ENCODE measurements at places on chromosomes 6 and 20.

DNA sequence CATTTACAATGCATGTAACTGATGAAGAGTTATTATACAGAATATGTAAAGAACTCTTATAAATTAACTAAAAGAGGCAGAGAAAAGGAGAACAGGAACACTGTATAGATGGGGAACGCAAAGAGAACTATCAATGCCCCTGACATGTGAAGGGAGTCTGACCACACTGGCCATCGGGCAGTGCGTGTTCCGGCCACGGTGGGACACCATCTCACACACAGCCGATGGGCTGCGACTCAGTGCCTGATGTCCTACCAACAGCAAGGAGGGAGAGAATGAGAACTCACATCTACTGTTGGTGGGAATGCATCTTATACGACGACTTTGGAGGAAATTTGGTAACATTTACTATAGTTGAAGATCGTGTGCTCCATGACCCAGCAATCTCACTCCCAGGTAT, 15.5 kb upstream of the RAMACL start:
- DNase-seq: no peak

DNA sequence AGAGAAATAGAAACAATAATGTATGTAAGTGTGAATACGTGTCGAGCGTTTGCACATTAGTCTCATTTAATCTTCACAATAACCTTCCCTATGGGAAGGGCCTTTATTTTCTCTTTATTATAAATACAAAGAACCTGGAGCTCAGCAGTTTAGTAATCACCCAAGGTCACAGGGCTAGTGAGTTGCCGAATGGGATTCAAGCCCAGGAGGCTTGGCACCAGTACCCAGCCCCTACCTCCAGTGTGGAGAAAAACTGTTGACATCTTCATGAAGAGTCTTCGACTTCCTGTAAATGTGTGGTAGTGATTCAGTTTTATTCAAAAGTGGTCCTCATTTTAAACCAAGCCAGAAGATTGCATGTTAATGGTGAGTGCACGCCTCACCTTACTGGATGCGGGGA, 162.8 kb downstream of the SCML4 start:
- no peak for DNase-seq

- no peak for DNase-seq
Observed at GRCh38 chr6:153856929-153857376, 182.1 kb upstream of the OPRM1 start.

DNA sequence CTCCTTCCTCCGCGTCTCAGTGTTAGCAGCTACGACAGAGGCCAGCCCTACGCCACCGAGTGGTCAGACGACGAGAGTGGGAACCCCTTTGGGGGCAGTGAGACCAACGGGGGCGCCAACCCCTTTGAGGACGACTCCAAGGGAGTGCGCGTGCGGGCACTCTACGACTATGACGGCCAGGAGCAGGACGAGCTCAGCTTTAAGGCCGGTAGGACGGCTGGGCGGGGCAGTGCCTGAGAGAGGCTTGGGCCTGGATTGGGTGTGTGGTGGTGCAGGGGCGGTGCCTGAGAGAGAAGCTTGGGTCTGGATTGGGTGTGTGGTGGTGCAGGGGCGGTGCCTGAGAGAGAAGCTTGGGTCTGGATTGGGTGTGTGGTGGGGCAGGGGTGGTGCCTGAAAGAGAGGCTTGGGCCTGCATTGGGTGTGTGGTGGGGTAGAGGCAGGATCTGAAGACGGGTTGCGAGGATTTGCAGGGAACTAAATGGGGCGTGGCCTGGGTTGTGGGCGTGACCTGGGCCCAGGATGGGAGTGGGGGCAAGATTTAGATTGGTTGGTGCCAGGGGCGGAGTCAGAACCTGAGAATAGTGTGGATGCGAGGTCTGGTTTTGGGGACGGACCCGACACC, 24.4 kb downstream of the SPDEF start:
- no peak for DNase-seq

GRCh38 chr6:146957181-146958093, 246.8 kb upstream of the STXBP5 start:
- no peak for DNase-seq

DNA sequence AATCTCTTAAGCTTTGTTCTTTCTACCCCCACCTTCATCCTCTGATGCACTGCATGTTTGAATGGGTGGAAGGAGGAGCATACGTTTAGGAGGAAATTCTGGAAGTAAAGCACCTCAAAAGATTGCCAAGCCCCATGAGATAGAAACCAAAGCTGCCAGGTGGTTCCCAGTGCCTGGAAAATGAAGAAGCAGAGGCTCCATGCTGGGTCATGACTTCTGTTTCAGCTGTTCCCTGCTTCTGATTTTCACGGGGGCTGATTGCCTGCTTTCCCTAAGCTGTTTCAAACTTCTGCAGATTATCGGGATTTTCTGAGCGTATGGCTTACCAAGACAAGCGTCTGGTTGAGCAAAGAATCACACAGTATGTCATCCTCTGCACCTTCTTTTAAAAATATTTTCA, 87.5 kb upstream of the SYNDIG1 start:
- DNase-seq: no peak

- no peak for DNase-seq
Observed at GRCh38 chr20:48523191-48523995, 304.4 kb downstream of the PREX1 start.

DNA sequence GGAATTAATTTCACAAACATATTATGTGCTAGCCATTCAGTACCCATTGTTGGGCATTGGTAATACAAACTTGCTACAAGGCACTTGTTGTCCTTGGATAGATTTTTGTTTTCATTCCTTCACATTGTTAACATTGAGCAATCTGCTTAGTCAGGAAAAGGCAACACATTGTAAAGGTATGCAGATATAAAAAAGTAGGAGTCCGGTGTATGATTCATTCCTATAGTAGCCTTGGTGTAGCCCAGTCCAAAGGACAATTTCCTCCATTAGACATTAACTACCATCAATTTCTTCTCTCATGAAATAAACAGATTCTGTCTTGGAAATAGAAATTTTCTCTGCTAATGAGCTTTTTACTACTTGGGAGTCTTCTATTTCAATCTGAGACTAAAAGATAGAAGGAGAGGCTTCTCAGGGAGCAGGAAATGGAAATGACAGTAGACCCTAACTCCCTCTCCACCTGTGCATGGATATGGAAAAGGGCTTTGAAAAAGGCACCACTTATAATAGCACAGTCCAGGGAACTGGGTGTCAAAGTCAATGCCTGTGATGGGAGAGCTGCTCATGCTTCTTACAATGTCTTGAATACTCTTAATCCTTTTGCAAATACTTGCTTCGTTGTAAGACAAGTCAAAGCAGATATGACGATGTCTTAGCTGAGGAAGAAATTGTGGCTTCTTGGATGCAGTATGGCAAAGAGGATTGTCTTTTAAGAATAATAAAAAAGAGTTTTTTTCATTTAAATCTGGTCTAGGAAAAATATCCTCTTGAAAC, 369.4 kb upstream of the CITED2 start:
- DNase-seq: no peak

DNA sequence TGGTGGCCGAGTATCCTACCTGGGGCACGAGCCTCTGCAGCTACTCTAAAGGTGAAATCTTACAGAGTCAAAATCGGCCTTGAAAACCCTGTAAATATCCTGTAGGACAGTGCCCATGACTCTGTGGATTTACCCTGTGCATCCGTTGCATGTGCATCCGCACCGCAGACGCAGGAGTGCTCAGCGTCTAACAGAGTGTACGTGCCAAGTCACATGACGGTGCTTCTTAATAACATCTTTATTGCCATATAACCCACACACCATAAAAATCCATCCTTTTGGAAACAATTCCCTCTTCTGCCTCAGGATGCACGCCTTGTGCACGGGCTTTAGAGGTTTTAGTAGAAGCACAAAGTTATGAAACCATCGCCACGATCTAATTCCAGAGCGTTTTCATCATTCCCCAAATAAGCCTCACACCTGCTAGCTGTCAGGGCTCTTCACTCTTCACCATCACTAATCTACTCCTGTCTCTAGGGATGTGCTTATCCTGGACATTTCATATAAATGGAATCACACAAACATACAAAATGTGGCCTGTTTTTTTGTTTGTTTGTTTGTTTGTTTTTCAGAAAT, 384.5 kb upstream of the SULF2 start:
- DNase-seq: no peak

- no peak for DNase-seq
Observed at GRCh38 chr6:161094955-161095354, 103.4 kb downstream of the MAP3K4 start.

- DNase-seq: no peak
Observed at GRCh38 chr6:5278565-5279120, 17.3 kb downstream of the FARS2 start.

DNA sequence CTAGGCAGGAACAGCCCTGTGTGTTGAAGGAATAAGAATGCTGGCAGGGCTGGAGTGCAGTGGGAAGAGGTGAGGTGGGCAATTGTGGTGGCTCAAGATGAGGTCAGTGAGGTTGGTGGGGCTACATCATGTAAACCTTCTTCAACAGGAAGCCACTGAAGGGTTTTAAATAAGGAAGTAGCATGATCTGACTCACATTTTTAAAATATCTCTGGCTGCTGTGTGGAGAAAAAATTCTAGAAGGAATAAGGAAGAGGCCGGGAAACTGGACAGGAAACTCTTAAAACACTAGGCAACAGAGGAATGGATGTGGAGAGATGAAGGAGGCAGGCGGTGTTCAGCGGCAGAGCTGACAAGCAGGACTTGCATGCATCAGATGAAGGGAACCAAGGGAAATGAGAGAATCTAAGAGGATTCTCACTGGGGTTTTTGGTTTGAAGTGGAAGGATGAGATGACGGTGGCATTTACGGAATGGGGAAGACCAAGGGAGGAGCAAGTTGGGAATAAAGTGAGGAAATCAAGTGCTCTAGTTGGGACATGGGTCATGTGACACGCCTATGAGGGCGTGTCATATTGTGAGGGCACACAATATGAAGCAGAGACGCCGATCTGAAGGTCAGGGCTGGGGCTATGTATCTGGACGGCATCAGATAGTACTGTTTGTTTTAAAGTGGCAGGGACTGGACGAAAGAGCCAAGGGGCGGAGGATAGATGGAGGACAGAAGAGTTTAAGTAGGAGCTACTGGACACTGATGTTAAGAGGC, 18.2 kb downstream of the TMEM242 start:
- no peak for DNase-seq

- no peak for DNase-seq
Observed at GRCh38 chr20:19711126-19711525, 46.9 kb upstream of the RIN2 start.

- no peak for DNase-seq
Observed at GRCh38 chr6:100472674-100473073, 8.0 kb upstream of the SIM1 start.

GRCh38 chr6:43910638-43911353, 140.8 kb downstream of the VEGFA start:
- DNase-seq: no peak

DNA sequence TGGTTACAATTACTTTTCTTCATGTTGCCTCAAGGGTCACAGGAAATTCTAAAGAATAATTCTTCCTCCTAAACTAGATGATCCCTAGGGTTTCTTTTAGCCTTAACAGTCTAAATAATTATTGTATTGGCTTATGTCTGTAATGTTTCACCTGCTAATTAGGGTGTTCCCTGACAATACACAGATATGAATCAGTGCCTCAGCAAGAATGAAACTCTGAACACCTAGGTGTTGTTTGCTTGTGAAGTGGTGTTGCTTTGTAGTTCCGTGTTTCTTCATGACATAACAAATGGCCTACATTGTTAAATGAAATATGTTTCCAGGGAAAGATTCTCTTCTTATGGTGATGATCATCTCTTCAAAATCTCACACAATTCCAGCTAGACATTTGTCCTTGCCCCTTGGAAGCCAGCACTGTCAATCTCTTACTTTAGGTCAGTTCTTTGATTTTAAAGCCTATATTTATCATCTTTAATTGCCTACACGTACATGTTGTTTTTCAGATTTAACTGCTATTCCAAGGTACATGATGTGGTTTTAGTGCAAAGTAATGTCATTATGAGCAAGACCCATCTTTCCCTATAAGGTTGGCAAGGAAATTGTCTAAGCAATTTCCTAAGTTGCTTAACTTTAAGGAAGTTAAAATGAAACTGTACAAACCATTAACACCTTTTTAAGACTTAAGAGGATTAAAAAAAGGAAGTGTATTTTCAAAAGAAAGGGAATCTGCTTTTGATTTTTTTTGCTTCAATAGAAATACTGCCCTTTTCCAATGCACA, 111.9 kb downstream of the TBC1D7 start:
- no peak for DNase-seq

- no peak for DNase-seq
Observed at GRCh38 chr6:37146735-37147157, 23.2 kb upstream of the PIM1 start.

- no peak for DNase-seq
Observed at GRCh38 chr6:36135053-36135731, 4.9 kb downstream of the MAPK13 start.

DNA sequence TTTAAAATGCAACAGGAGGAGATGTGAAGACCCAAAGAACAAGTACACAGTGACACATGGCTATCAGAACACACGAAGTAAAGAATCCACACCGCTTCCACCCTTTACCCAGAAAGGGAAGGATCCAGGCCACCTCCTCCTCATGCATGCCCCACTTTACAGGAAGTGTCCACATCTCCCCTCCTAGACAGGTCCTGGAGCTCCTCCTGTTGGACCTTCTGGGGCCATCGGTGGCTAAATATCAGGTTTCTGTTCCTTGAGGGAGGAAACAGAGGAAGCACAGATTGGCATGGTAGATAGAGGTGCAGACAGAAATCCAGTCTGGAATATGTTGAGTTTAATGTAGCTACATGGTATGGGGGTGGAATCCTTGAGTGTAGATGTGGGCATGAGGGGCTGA, 10.9 kb downstream of the NINL start:
- DNase-seq: no peak

GRCh38 chr6:119110601-119111548, 32.4 kb upstream of the FAM184A start:
- no peak for DNase-seq

DNA sequence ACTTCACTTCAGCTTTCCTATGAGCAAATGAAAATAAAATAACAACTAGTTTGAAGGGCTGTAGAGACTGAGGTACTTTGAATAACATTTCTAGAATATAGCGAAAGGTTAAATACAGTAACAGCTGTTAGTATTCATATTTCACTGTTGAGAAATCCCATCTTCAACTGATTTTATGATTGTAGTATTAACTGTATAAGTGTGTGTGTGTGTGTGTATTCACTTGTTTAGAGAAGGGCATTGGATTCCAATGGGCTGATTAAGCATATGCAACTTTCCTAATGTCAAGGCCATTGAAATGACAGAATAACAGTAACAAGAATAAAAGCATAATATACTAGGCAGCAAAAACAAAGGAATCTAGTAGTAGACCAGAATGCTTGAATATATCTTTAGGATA, 957.5 kb upstream of the EPHA7 start:
- no peak for DNase-seq

DNA sequence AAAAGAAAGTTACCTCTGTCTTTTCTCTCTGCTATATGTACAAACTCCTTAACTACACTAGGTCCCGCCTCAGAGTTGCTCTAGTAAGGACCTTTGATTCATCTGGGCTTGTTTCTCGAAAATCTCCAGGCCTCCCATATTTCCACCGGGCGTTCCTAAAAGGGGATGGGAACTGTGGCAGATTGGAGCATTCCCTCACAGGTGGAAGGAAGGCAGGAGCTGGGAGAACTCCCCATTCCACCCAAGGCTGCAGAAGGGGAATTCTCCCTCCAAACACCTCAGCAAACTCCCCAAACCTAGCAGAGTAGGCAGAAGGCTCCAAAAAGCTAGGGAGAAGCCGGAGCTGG, 1.6 kb upstream of the TFAP2A start:
- no peak for DNase-seq

- no peak for DNase-seq
Observed at GRCh38 chr6:43951063-43951755, 176.0 kb downstream of the MRPL14 start.
